ENCODE measurements at places on chromosomes 11 and 22. TPM values are rescaled to one million over a fixed set of nuclear protein-coding genes. Genes with fewer than 3 reads are reported as not detected.

SCUBE2 gene
- polyA plus RNA-seq = not detected

KIAA0930 gene
- 5.6 TPM for polyA plus RNA-seq

TEX12 gene
- polyA plus RNA-seq = not detected

HTATIP2 gene
- 72.6 TPM for polyA plus RNA-seq

CCDC73 gene
- not detected for polyA plus RNA-seq

PTDSS2 gene
- 11.0 TPM for polyA plus RNA-seq

BAIAP2L2 gene
- polyA plus RNA-seq = not detected

BDNF gene
- not detected for polyA plus RNA-seq

- DNase-seq = no peak
Measured at GRCh38 chr22:44460691-44461375, 37.2 kb downstream of the RTL6 start.

DNA sequence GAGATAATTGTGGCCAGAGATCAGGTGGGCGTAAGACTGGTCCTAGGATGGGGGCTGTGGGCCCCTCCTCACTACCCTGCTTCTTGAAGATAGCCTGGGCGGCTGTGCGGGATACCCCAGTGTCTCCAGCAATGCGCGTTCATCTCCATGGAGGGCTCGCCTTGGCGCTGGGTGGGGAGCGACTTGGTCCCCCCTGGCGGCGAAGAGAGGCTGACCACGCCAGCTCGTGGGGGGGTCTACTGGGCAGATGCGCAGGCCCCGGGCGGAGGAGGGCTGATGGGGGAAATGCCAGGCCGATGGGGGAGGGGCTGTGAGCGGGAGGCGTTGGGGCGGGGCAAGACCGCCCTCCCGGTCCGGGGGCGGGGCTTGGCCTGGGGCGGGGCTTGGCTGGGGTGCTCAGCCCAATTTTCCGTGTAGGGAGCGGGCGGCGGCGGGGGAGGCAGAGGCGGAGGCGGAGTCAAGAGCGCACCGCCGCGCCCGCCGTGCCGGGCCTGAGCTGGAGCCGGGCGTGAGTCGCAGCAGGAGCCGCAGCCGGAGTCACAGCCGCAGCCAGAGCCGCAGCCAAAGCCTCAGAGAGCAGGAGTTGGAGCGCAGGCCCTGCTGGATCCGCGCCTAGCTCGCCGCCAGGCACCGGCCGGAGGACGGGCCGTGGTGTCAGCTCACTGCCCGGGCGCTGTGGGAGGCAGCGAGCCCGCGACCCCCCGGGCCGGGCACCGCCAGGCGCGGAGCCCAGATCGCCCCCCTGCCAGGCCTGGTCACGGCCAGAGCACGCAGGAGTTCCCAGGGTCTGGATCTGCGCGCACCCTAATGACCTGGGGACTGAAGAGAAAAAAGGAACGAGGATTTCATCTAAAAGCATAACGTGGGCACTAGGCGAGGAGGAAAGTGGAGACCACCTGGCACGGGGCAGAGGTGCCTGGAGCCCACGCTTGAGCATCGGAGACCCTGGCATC, at the start of gene SLC35E4:
Gene SLC35E4 (plus strand): TSS at position 509 of the 953 bp plus-strand sequence. CDS start 670 bp downstream, outside the sequence.
- peak; percentile 88 for DNase-seq

DNA sequence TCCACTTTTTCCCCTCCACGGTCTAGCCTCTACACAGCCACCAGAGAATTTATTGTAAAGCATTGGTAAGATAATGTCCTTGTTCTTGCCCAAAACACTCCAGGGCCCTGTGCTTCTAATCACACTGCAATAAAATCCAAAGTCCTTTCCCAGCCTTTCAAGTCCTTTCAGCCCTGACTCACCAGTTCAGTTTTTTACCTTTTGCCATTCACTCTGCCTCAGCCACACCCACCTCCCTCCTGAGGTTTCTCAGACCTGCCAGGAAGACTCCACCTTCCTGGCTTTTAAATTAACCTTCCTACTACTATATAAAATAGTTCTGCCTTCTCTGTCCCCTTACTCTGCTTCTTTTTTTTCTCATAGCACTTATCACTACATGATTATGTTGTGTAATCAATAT, 91.0 kb upstream of the ARHGAP32 start:
- no peak for DNase-seq

DNA sequence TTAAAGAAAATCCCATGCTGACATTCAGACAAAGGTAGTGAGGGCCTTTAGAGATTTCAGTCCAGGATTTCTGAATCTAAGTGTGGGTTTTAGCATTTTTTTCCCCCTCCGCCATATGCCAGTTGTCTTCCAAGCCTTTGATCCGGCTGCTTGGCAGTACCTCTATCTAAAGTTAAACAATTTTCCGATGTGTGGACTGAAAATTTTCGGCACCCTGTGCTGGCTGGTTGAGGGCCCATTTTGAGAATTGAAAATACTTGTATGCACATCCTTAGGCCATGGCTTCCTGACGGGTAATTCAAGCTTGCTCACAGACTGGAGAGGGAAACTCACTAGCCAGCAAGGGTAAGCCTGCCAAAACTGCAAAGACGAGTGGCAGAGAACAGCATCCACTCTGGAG, 131.9 kb upstream of the NARS2 start:
- no peak for DNase-seq

- no peak for DNase-seq
Measured at GRCh38 chr11:115334932-115335788, 169.1 kb downstream of the CADM1 start.

- no peak for DNase-seq
Measured at GRCh38 chr11:13007182-13008060, 1.7 kb upstream of the RASSF10 start.

DNA sequence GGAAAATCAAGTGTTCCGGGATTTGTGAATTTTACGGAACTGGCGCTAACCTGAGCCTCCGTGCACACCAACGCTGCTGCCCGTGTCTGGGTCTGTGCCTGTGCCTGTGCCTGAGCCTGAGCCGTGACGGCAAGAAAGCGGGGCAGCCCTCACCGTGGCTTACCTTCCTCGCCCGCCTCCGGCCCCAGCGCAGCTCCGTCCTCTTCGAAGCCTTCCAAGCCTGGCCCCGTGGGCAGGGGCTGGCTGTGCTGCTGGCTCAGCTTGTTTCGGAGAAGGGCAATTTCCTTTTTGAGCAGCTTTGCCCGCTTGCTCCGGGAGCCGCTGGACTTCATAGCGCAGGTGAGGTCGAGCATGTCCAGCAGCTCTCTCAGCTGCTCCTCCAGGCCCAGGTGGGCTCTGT, 33.8 kb downstream of the BRD1 start:
- no peak for DNase-seq

GRCh38 chr22:37045958-37046357, 5.6 kb upstream of the KCTD17 start:
- DNase-seq = no peak

DNA sequence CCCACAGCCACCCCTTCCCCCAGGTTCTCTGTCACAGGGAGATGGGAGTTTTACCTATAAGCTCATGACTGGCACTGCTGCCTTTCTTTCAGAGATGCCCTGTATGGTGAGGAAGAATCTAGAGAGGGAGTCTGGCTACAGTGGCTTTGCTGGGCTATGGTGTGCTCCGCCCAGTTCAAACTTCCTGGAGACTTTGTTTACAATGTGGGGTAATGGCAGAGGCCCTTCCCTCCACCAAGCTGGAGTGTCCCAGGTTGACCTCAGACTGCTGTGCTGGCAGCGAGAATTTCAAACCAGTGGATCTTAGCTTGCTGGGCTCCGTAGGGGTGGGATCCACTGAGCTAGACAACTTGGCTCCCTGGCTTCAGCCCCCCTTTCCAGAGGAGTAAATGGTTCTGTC, 143.5 kb downstream of the MSANTD4 start:
- DNase-seq = no peak

- DNase-seq = no peak
Measured at GRCh38 chr11:30436801-30437200, 113.9 kb downstream of the ARL14EP start.

DNA sequence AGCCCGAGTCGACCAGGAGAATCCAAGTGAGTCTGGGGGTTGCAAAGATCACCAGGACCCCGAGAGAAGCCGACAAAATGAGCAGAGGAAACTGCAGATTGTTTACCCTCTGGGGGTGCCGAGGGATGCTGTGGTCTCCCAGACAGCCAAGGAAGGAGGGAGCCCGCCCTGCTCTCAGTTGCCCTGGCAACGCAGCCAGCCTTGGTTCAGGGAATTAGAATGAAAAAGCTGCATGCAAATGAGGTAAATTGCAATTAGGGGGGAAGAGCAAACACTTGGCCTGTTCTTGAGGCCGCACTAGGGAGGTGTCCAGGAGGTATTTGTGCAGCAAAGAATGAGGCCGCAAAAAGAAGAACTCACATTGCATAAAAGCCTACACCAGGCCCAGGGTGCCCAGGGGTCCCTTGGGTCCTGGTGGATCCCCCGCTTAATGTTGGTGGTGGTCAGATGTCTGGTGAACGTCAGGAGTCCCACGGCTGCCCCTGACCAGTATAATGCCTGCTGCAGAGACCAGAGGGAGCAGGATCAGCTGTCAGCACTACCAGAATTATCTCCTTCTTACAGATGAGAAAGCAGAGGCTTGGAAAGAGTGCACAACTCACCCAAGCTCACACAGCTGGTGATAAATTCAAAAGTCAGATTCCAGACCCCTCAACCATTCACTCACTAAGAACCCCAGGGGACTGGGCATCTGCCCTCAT, 40.3 kb upstream of the ATXN10 start:
- DNase-seq = no peak

DNA sequence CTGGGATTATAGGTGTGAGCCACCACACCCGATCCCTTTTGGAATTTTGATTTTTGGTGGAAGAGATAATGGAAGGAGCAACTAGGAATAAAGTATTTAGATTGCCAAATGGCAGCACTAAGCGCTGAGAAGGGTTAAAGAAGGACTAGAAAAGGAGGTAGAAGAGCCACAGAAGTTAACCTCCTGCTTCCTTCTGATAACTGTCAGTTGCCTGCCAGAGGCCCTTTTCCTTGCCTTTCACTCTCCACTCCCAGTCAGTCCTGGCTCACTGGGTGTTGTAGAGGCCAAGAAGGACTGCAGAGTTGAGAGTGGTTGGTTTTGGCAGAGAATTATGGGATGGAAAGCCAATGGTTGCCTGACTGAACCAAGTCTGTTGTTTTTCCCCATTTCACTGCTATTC, 19.3 kb downstream of the ZC3H12C start:
- no peak for DNase-seq

DNA sequence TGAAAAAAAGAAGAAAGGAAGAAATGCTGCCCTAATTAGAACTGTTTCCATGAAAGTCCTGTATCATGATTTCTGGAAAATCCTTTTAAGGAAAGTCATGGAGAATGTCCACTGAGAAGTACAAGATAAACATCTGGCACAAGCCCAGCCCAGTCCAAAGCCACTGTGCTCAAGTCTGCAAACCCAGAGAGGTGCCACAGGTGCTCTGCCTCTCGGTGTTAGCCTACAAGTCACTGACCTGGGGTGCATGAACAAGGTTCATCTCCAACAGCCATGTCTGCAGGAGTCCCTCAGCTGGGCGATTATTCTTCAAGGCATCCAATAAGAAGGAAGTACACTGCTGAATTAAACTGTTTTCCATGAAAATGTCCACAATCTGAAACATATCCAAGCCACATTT, 51.1 kb upstream of the SLC25A1 start:
- DNase-seq = no peak
